Fibroblast of upper back skin (primary cell): ENCODE measurements at places on chromosomes 4 and X.

GRCh38 chr4:23333556-23333945 is 556.3 kb downstream of the PPARGC1A start:
- DNase-seq = peak; percentile 45

DNA sequence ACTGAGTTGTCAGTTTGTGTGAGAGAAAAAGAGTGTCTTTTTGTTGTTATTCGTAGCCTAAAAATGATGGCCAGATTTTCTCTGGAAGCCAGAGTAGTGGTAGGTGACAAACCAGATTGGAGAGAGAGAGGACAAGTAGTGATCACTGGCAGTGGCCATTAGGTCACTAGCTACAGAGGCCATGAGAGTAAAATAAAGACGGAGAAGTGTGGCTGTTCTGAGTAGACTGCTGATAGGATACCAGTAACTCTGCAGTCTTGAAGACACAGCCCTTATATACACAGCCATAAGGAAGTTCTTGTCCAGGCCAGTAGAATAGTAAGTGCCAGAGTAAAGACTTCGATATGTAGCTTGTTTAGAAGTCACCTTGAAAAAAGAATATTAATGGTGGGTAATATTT is 7.7 kb downstream of the SLC30A9 start:
- DNase-seq = no peak

GRCh38 chrX:115579327-115579726 is 18.4 kb downstream of the PLS3 start:
- DNase-seq = no peak

DNA sequence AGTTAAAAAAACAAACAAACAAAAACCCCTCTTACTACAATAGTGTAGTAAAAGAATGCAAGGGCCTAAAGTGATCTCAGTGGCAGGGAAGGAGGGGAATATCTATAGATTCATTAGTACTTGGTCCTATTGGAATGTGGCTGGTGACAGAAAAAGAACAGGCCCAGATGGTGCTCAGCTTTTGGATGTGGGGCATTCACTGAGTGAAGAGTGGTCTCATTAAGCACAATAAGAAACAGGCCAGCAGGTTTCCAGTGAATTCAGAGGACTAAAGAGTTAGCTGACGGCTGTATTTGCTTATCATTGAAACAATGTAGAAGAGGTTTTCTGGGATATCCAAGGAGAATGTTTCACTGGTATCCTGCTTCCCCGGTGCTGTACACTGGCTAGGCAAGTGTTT is 243.8 kb upstream of the HHIP start:
- DNase-seq = no peak

- DNase-seq = peak; percentile 53
Measured at GRCh38 chr4:123398066-123398852, 1.7 kb downstream of the SPRY1 start.

DNA sequence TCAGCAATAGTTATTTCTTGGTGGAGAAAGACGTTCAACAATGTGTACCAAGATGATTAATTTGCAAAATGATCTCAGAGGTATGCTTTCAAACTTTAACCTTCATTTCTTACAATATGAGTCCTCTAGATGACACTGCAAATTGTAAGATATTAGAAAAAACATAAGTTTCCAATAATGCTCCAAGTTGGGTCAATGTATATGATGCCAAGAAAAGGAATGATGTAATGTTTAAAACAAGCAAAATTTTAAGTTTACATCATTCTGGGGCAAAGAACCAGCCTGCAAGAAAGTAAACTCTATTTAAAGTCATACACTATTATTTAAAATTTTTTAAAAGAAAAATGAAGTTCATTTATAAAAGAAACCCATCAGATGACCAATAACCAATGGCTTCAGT is 56.1 kb downstream of the PRSS12 start:
- peak; percentile 24 for DNase-seq

GRCh38 chrX:17052793-17053192 is 106.3 kb downstream of the REPS2 start:
- no peak for DNase-seq

- no peak for DNase-seq
Measured at GRCh38 chr4:47187608-47188007, 156.2 kb downstream of the GABRB1 start.

- DNase-seq = peak; percentile 67
Measured at GRCh38 chr4:83282049-83282535, 2.5 kb downstream of the COQ2 start.

DNA sequence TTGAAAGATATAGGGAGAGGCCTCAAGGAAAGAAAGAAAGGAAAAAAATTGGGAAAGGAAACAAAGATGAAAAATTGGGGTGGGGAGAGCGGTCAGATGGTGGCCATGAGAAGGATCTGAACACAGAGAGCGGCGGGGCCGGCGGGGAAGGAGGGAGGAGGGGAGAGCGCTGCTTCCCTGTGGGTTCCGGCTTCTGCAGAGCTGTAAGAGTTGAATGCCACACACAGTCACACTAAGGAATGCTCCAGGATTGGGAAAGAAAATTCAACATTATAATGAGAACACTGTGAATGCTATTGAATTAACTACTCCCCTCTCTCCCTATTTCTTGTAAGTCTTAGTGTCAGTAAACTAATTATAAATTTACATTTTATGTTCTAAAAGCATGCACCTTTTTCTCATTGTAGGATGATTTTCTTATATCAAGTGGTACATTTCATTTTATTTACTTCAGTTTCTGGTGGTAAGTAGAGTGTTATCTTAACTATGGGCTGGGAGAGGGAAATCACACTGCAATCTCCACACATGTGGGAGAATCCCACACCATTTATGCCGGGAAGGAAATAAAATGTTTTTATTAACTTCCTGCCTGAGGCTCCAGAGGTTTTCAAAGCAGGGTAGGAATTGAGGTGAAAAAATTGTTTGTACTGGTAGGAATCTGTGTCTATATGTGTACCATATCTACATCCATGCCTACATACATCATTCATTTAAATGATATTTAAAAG is 904 bp downstream of the F11 start:
- peak; percentile 39 for DNase-seq

DNA sequence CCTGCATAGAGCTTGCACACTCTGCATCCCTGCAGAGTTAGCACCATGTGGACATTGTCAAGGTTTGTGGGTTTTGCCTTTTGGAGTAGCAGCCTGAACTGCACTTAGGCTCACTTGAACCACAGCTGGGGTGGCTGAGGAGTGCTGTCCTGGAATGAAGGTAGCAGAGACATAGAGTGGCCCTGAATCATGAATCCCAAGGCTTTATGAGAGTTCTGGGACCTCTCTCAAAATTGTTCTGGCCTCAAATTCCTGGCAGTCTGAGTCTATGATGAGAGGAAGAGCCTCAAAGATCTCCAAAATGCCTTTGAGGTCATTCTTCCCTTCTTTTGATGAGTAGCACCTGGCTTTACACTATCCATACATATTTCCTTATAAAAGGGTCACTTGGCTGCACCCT is 37.1 kb upstream of the ADH1C start:
- DNase-seq = peak; percentile 90

DNA sequence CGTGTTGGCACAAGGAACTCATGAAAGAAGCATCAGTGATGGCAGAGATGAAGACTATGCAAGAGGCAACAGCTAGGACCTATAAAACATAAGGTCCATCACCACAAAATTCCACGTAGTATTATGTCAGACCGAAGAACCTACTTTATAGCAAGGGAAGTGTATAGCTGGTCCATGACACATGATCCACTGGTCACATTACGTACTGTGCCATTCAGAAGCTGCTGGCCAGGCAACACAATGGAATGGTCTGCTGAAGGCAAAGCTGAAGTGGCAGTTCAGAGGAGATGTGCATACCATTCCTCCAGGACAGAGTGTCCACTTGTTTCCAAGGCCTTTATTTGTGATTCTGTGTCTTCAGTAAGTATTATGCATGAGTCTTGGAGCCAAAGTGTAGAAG is 215.5 kb upstream of the UGT8 start:
- peak; percentile 27 for DNase-seq

- no peak for DNase-seq
Measured at GRCh38 chr4:118318931-118319330, 33.9 kb downstream of the PRSS12 start.

- DNase-seq = peak; percentile 29
Measured at GRCh38 chr4:119315036-119315435, 6.9 kb downstream of the FABP2 start.

DNA sequence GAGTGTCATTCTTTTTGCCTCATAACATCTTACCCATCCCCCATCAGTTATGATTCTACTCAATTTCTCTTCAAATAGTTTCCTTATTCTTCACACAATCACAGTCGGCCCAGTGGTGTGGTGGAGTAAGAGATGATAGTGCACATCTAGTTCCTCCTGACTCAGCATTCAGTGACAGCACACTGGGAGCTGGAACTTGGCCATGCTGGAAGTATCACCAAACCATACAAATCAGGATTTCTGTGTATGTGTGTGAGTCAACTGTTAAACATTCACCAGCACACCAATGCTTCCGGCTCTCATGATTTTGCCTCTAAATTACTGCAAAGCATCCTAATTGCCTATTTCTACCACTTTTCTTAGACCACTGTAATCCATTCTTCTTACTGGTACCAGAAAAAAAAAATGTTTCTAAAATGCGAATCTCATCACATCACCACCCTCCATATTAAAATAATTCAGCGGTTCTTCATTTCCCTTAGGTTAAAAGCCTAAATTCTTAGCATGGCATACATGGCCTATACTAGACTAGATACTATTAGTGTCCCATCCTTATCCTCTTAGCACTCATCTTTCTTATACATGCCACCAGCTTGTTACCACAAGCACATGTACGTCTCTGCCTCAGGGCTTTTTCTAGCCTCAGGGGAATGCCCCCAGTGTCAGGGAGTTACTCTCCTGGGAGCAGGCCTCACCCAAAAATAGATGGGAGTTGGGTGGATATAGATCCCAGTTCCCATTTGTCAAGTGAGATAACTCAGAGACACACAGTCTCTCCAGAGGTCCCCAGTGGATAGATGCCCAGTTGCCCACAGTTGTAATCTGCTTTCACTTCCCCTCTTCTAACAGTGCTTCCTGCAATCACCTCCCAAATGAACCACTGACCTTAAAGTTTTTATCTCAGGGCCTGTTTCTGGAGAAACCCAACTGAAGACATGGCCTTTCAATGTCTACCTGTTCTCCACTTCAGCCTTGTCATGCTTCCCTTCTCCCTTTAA is 49.2 kb upstream of the DDX53 start:
- DNase-seq = peak; percentile 94

DNA sequence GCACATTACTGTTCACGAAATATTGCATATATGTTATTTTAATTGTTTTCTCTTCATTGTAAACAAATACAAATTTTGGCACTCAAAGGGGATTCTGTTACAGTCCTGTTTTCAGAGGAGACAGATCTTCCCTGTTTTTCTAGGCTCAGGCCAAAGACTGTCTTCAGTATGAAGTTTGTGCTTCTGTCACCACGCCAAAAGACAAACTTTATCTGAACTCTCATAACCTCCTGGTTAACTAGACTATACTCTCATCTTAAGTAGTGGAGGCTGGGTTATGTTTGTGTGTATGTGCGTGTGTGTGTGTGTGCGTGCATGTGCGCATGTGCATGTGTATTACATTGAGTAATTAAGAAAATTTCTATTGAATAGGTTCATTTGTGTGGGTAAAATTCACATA is 676.8 kb upstream of the HS3ST1 start:
- DNase-seq = no peak
